Fibroblast of villous mesenchyme (primary cell): ENCODE measurements at places on chromosomes 7 and 10. TPM values are rescaled to one million over a fixed set of nuclear protein-coding genes. Genes with fewer than 3 reads are reported as not detected.

CALHM1 gene
- not detected in 2 replicates for total RNA-seq

AKR1C1 gene
- total RNA-seq, result 6.0 and 8.4 TPM in 2 replicates

TAS2R5 gene
- total RNA-seq, result 0.32 and 0.86 TPM in 2 replicates

SLC26A3 gene
- not detected in 2 replicates for total RNA-seq

SPDYE5 gene
- not detected in 2 replicates for total RNA-seq

FZD1 gene
- total RNA-seq, result 5.2 and 9.0 TPM in 2 replicates

AGR2 gene
- not detected in 2 replicates for total RNA-seq

CTAGE8 gene
- total RNA-seq, result 0.43 TPM in 1 of 2 replicates, not detected in the other

NKX2-3 gene
- not detected in 2 replicates for total RNA-seq

NPFFR1 gene
- not detected in 2 replicates for total RNA-seq
